ENCODE measurements at places on chromosomes 4 and X.
A peak's percentile ranks its signal among the peaks of the same experiment; 100 is the strongest.

- peak; percentile 14 for DNase-seq
Measured at GRCh38 chr4:75916091-75916661, 13.9 kb upstream of the PPEF2 start.

- DNase-seq: no peak
Measured at GRCh38 chr4:76990288-76991080, 40.9 kb downstream of the SEPTIN11 start.

- DNase-seq: no peak
Measured at GRCh38 chrX:45208121-45208856, 7.6 kb upstream of the DIPK2B start.

- DNase-seq: no peak
Measured at GRCh38 chr4:189786447-189786846, 154.2 kb upstream of the FRG1 start.

DNA sequence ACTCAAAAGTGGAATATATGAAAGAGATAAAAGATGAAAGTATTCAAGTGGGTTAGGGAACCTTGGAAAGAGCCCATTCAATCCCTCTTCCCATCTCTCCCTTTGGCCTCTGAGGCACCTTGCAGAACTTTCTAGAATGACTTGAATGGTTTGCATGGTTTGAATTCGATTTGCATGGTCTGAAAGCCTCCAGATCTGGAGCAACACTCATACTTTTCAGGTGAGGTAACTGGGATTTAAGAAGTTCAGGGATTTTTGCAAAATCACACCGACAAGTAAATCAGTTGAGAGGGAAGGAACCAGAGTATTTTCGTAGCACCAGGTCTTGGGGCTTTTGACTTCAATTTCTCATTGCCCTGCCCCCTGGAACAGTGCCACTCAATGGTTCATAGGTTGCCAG is 476.0 kb upstream of the FTHL17 start:
- DNase-seq: no peak

DNA sequence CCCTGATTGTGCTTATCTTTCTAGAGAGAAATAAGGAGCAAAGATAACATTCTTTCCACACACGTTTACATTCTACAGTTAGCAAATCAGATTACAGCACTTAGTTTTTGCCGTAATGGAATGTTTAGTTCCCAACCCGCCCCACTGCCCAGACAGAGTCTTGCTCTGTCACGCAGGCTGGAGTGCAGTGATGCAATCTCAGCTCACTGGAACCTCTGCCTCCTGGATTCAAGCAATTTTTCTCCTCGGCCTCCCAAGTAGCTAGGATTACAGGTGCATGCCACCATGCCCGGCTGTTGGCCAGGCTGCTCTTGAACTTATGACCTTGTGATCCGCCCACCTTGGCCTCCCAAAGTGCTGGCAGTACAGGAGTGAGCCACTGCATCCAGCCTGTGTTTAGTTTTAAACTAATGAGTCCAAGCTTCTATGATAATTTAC is 8.4 kb upstream of the PRPS1 start:
- no peak for DNase-seq

DNA sequence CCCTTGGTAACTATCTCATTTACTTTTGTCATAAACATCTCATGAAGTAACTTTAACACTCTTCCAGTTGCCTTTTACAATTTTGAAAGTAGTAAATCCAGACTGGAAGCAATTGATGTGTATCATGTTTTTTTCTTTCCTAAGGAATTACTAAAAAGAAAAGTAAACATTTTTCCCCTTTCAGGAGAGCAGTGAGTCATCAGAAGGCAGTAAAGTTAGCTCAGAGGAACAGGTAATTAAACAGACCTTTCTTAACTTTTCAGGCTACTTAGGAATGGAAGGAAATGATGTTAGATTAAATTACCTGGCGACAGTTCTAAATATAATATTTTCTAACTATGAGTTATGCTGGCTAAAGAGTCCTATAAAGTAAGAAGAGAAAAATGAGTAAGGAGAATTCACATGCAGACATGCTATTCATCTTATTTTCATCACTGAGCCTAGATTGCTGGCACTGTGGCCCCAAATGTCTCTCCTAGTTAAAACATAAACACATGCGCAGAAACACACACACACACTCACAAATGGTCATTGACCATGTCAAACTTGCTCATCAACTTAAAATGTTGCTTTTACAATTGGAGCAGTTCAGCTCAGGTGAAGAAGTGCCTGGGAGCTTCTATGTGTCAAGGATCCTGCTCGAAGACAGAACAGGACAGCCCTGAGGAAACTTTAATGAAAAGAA is 9.3 kb downstream of the DMP1 start:
- no peak for DNase-seq

- DNase-seq: no peak
Measured at GRCh38 chrX:48498374-48498809, 10.4 kb upstream of the PORCN start.

DNA sequence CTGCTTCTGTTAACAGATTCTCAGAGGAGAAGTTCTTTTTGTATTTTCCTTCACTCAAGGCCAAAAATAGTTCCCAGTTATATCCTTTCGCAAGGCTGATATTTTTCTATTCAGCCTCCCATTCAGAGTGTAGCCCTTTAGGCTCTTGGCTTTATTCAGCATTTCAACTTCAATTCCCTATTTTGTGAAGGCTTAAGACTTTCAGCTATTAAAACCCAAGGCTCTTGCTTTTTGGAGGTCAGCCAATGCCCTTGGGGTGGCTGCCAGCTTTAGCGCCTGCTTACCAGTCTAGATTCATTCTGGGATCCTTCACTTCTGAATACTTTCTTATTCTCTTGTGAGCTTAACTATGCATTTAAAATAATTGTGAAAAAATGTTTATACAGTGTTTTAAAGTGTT is 57.3 kb upstream of the ADGRA3 start:
- DNase-seq: no peak

DNA sequence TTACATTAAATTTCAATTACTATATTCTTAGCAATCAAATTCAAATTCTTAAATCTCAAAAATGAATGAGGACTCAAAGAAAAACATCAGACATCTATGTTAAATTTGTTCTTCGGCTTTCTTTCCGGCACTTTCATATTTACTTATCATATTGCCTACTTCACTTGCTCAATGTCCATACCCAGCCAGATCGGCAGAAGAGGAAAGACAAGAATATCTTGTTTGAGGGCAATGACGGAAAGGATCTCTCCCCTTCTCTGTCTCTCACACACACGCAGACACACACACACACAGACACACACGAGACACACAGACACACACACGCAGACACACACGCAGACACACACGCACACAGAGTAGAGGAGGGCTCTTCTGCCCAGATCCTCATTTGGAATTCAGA is 13.2 kb upstream of the IRF2 start:
- DNase-seq: no peak

GRCh38 chrX:555725-556666 is 74.6 kb upstream of the SHOX start:
- DNase-seq: no peak

GRCh38 chrX:40260146-40260747 is 162.5 kb upstream of the BCOR start:
- no peak for DNase-seq

DNA sequence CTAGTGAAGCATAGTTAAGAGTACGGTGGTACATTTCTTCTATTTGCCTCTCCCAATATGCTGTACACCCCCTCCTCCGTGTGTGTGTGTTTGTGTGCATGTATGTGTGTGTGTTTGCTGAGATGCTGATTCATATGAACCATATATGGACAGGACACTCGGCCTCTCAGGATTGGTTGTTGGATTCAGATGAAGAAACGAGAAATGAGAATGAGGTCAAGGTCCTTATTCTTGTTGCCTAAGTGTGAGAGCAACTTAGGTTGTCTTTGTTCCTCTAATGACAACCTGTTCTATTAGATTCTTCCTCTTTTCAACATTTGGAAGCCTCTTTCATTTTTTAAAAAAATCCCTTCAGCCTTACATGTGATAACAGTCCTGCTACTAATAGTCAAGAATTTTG is 1387.6 kb downstream of the STIM2 start:
- no peak for DNase-seq

GRCh38 chrX:134658760-134659023 is 421 bp upstream of the PLAC1 start:
- DNase-seq: peak; percentile 13

- DNase-seq: no peak
Measured at GRCh38 chrX:12319003-12319519, 180.8 kb downstream of the FRMPD4 start.

GRCh38 chr4:55330241-55330640 is 15.8 kb upstream of the SRD5A3 start:
- no peak for DNase-seq

DNA sequence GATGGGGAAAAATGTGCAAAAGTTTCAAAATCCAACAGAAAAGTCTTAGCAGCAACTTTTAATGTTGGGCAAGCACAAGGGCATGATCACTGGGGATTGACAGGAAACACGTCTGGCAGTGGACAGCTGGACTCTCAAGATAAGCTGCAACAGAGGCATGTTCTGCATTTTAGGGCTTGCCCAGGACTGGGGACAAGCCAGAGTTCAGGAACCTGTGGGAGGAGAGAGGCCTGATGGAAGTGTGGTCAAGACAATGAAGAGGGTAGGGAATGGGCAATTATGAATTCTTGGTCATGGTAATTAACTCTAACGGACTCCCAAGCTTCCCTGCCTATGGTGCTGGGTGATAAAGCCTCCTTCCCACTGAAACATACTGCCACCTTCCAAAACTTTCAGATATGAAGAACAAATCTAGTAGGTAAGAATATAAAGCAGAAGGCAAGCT is 48.4 kb downstream of the ANXA3 start:
- DNase-seq: no peak

DNA sequence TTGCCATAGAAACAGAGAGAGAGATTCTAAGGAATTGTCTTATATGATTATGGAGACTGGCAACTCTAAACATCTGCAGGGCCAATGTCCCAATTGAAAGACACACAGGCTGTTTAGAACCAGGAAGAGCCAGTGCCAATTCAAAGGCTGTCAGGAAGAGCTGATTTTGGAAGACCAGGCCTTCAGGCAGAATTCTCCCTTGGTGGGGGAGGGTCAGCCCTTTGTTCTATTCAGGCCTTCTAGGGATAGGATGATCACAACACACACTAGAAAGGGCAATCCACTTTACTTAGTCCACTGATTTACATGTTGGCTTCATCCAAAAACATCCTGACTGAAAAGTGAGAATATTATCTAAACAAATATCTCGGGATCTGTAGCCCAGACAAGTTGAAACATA is 15.2 kb downstream of the C4orf46 start:
- DNase-seq: no peak

DNA sequence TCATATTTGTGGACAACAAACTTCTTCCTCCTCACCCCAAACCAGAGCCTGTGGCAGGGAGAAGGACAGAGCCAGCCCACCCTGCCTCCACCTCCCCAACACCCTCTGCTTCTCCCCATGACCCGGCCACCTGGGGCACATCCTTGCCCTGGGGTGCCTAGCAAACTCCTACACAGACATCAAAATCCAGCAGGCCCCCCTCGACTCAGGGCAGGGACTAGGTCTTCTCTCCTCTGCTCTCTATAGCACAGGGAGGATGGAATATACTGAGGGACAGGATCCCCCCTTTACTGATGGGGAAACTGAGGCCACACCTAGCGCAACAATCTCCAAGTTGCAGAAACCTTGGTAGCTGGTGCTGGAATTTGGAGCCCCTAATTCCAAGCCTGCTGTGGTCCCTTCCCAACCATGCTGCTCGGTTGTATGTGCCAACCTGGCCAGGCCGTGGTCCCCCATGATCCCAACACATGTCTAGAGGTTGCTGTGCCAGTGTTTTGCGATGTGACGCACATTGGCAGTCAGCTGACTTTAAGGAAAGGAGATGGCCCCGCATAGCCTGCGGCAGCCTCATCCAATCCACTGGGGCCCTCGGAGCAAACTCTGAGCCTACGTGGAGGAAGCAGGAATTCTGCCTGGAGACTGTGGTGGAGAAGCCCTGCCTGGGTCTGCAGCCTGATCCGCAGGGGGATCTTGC is 53.9 kb upstream of the ADRA2C start:
- no peak for DNase-seq

- DNase-seq: no peak
Measured at GRCh38 chr4:10161840-10162239, 45.2 kb upstream of the WDR1 start.

GRCh38 chrX:18674417-18674787 is 2.5 kb upstream of the RS1 start:
- peak; percentile 48 for DNase-seq

DNA sequence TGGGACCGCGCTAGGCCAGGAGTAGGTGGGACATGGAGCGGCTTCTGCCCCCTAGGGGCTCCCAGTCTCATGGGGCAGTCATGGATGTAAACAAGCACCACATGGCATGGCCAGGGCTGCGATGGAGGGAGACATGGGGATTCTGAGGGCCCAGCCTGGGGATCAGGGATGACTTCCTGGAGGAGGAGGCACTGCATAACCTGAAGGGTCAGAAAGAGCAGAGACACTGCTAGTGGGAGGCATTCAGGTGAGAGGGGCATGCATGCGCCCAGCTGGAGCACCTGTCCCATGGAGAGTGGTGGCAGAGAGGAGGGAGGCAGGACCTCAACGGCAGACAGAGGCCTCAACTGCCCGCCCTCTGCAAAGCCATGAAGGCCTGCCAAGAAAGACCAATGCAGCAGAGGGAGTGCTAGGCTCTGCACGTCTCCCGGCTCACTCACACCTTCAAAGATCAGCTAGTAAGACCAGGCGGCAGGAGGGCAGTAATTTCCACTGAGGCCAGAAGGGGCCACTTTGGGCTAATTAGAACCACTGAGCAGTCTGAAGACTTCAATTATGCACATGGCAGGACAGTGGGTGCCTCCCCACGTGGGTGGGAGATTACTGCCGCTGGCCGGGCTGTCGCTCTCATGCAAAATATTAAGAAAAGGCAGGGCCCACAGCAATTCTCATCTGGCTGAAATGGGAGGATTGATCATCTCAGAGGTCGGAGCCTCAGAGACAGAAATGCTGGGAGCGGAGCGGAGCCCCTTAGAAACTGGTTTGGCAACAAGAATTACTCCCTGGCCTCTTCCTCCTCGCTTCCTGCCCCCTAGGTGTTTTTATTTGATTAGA is 69.6 kb downstream of the PPP2R2C start:
- DNase-seq: no peak

DNA sequence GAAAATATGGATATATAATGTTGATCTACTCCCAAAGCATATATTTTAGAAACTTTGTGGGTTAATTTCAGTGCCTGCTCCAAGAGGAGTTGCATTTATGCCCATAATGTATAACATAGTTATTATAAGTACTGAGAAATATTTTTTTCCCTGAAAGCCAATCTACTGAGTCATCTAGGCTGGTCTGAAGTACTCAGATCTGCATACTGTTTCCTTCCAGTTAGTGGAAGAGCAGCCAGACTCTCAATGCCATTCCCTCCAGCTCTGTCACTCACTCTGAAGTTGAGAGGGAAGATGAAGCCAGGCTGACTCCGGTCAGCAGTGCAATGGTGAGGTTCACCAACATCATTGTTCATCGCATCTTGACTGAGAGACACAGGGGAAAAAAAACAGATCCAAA is 505.1 kb downstream of the PPARGC1A start:
- no peak for DNase-seq

- DNase-seq: no peak
Measured at GRCh38 chr4:29005838-29006237, 1714.3 kb upstream of the PCDH7 start.

GRCh38 chr4:41141900-41142299 is 72.4 kb downstream of the APBB2 start:
- no peak for DNase-seq

- DNase-seq: no peak
Measured at GRCh38 chr4:189048119-189048518, 892.6 kb upstream of the FRG1 start.

- DNase-seq: no peak
Measured at GRCh38 chrX:84133023-84133422, 55.0 kb downstream of the RPS6KA6 start.

- DNase-seq: no peak
Measured at GRCh38 chrX:114580336-114580735, 3.5 kb upstream of the HTR2C start.

- no peak for DNase-seq
Measured at GRCh38 chrX:78923198-78924015, 21.8 kb upstream of the P2RY10 start.

Measured in NCI-H748 treated with DMSO at 0.1 percent for 48 hours (cell line).